ENCODE measurements at places on chromosomes 12 and 14. TPM values are rescaled to one million over a fixed set of nuclear protein-coding genes. Genes with fewer than 3 reads are reported as not detected.
A peak's percentile ranks its signal among the peaks of the same experiment; 100 is the strongest.

GRCh38 chr12:7784701-7785100 lies 4.5 kb upstream of the NANOG start:
- H3K27me3 ChIP-seq = peaks cover 18% of the 10 kb centered on the region
- H3K4me1 ChIP-seq = no peaks in the 10 kb centered on the region
- H3K36me3 ChIP-seq = no peaks in the 10 kb centered on the region
- no peak overlapping the region for H3K27ac ChIP-seq
- no peak for DNase-seq
- H3K4me3 ChIP-seq = no peak overlapping the region

GRCh38 chr14:90791486-90791885 lies 24.7 kb downstream of the TTC7B start:
- no peak for DNase-seq
- H3K27ac ChIP-seq = no peak overlapping the region

GRCh38 chr14:105166571-105167302 lies 1.8 kb downstream of the JAG2 start:
- peaks cover 79% of the 10 kb centered on the region for H3K4me1 ChIP-seq
- no peaks in the 10 kb centered on the region for H3K36me3 ChIP-seq
- no peak for DNase-seq
- H3K27me3 ChIP-seq = no peaks in the 10 kb centered on the region
- H3K27ac ChIP-seq = peak overlapping the region; percentile 58

DNA sequence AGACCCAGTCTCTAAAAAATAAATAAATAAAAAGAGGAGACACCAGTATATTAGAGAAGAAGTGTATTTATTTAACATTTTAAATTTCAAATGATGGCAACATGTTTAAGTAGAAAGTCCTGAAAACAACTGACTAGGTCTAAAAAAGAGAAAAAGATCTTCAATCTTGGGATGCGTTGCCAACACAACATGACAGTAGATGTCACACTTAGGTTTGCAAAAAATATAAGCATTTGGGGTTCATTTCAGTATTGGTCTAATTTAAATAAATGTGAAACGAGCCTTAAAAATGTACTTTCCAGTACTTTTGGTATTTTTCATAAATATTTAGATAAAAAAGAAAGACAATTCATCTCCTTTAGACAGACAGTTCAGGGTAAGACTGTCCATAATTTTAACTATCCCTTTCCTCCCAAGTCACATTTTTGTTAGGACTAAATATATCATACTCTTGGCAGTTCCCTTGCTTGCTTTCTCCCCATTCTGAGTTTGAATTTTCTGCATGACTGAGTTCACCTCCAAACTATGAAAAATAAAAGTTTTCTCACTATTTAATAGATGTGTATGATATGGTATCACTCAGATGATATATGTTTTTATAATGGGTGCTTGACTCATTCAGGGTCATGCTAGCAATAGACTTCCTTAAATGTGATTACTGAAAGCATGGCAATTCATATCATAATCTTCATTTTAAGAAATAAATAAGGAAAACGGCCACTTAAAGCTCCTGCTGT lies 4.3 kb downstream of the C14orf93 start:
- H3K4me1 ChIP-seq = peaks cover 4% of the 10 kb centered on the region
- H3K27me3 ChIP-seq = no peaks in the 10 kb centered on the region
- H3K36me3 ChIP-seq = no peaks in the 10 kb centered on the region
- H3K27ac ChIP-seq = no peak overlapping the region

- H3K4me1 ChIP-seq = no peaks in the 10 kb centered on the region
- no peak overlapping the region for H3K4me3 ChIP-seq
- DNase-seq = no peak
- no peaks in the 10 kb centered on the region for H3K27me3 ChIP-seq
- H3K36me3 ChIP-seq = peaks cover 15% of the 10 kb centered on the region
These were observed 14.8 kb downstream of the DDX54 start for GRCh38 chr12:113170457-113170856.

DNA sequence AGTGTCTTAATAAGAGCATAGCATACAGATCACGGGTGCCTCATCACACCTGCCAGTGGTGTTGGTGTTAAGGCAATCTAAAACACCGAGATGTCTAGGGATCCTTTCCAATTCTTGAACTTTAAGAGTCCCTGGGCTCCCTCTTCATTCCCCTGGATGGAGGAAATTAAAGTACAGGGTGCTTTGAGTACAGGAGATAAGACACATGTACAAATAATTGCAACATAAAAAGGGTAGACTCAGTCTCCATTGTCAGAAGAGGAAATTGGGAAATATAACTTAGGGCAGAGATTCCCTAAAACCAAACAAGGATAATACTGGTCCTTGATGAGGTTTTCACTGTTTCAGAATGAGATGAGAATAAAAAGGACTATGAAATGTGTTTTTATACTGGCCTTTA lies 34.9 kb downstream of the SCFD1 start:
- peaks cover 82% of the 10 kb centered on the region for H3K36me3 ChIP-seq
- H3K27me3 ChIP-seq = no peaks in the 10 kb centered on the region
- DNase-seq = no peak
- H3K27ac ChIP-seq = no peak overlapping the region
- H3K4me3 ChIP-seq = no peak overlapping the region
- no peaks in the 10 kb centered on the region for H3K4me1 ChIP-seq

DNA sequence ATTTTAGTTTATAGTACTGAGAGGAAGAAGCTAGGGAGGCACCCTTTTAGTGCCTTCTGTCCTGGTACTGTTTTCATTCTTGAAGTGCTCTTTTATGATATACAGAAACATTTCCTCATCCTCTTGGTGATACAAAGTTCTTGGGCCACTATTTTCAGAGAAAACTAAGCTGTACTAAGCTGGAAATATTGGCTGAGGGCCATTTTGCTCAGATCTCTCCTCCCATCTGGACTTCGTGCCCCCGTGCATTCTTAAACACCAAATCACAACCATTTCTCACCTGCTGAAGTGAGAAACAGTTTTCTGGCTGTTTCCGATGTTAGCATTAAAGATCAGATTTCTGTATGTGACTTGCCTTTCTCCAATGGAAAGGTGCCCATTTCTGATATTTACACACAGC lies 158.9 kb downstream of the FBXL14 start:
- no peaks in the 10 kb centered on the region for H3K36me3 ChIP-seq
- H3K27me3 ChIP-seq = no peaks in the 10 kb centered on the region
- peaks cover 11% of the 10 kb centered on the region for H3K4me1 ChIP-seq

GRCh38 chr12:132881818-132882217 lies 5.6 kb downstream of the CHFR start:
- peaks cover 7% of the 10 kb centered on the region for H3K4me1 ChIP-seq
- H3K36me3 ChIP-seq = peaks cover 37% of the 10 kb centered on the region
- H3K27ac ChIP-seq = no peak overlapping the region
- H3K4me3 ChIP-seq = no peak overlapping the region

GRCh38 chr14:105857220-105857825 lies 330.9 kb downstream of the TMEM121 start:
- no peak overlapping the region for H3K27ac ChIP-seq
- no peaks in the 10 kb centered on the region for H3K27me3 ChIP-seq
- H3K4me3 ChIP-seq = no peak overlapping the region
- no peak for DNase-seq
- no peaks in the 10 kb centered on the region for H3K4me1 ChIP-seq
- no peaks in the 10 kb centered on the region for H3K36me3 ChIP-seq

DNA sequence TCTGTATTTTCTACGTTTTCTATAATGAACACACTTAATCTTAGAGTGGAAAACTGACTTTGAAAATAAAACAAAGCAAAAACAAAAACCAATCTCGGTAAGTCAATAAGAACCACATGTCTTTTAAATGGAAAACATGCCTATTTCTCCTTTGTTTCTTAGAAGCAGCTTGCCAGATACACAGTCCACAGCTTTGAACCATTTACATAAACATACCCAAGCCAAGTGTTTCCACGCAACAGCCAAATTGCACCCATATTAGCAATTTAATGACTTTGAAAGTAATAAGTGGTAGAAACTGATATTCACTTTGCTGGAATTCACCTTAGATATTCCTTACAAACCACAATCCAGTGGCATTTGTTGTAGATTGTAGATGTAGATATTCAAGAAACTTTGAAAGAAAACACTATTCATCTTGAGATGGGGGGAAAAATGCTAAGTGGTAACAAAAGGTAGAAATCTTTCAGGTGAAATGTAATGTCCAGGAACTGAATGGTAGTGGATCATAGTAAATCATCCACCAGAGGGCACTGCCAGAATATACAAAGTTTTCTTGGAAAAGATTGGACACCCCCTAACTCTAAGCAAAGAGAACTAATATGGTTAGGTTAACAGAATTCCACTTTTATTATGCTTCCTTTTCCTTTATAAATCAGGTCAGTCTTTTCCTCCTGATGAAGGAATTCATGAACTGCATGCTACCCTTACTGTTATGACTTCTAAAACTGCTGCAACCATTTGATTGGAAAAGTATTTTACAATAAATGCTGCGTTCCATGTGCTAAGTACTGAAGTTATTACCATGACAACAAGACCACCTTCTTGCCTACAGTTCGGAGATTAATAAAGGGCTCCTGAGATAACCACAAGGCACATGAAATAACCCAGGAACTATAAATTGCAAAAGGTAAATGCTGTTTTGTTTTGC lies 69.8 kb downstream of the RERG start:
- no peak overlapping the region for H3K4me3 ChIP-seq
- H3K27me3 ChIP-seq = no peaks in the 10 kb centered on the region
- DNase-seq = peak; percentile 32
- no peaks in the 10 kb centered on the region for H3K36me3 ChIP-seq
- no peak overlapping the region for H3K27ac ChIP-seq

DNA sequence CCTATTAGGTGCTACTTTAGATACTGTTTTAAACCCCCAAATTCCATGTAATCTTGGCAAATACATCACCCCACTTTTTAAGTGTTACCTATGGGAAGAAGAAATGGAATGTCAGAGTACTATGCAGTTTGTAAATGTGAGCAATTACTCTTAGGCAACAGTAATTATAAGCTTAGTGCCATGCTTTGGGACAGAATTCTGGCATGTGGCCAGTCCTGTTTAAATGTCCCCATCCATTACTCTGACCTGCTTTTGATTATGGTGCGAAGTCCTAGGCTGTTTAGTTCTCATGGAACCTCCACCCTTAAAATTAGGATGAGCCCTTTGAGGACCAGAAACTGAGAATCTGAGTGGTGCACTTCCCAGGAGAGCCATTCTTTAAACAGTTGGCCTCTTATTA lies 321.4 kb upstream of the RGS6 start:
- H3K4me1 ChIP-seq = no peaks in the 10 kb centered on the region
- no peak overlapping the region for H3K4me3 ChIP-seq
- no peaks in the 10 kb centered on the region for H3K27me3 ChIP-seq
- H3K36me3 ChIP-seq = no peaks in the 10 kb centered on the region
- no peak for DNase-seq

DNA sequence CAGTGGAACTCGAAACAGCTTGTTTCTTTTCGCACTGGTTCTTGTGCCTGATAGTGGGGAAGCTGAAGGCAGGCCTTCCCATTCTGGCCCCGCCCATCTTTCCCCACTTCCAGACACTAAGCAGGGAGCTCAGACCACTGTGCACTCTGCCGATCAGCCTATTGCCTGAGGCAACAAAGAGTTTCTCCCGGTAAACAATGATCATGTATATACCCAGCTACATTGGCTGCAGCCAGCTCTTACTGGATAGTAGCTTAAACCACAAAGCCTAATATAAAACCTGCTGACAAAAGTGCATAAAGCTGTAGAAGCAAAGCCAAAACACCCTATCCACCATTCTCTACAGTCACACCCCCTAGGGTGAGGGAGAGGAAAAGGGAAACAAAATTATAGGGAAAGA lies 24.7 kb upstream of the GLIPR1 start:
- no peak overlapping the region for H3K4me3 ChIP-seq
- H3K27me3 ChIP-seq = no peaks in the 10 kb centered on the region
- no peak overlapping the region for H3K27ac ChIP-seq
- no peaks in the 10 kb centered on the region for H3K36me3 ChIP-seq

GRCh38 chr12:70319605-70320004 lies 46.5 kb upstream of the KCNMB4 start:
- no peaks in the 10 kb centered on the region for H3K36me3 ChIP-seq
- H3K4me3 ChIP-seq = no peak overlapping the region
- no peaks in the 10 kb centered on the region for H3K4me1 ChIP-seq
- no peak for DNase-seq
- H3K27me3 ChIP-seq = no peaks in the 10 kb centered on the region
- no peak overlapping the region for H3K27ac ChIP-seq

- H3K36me3 ChIP-seq = no peaks in the 10 kb centered on the region
- H3K4me1 ChIP-seq = no peaks in the 10 kb centered on the region
- DNase-seq = no peak
These were observed 223.6 kb upstream of the TMPO start for GRCh38 chr12:98291828-98292227.

GRCh38 chr14:21258889-21259787 lies 10.1 kb downstream of the HNRNPC start:
- no peak overlapping the region for H3K27ac ChIP-seq
- H3K4me1 ChIP-seq = peaks cover 79% of the 10 kb centered on the region
- H3K36me3 ChIP-seq = no peaks in the 10 kb centered on the region

DNA sequence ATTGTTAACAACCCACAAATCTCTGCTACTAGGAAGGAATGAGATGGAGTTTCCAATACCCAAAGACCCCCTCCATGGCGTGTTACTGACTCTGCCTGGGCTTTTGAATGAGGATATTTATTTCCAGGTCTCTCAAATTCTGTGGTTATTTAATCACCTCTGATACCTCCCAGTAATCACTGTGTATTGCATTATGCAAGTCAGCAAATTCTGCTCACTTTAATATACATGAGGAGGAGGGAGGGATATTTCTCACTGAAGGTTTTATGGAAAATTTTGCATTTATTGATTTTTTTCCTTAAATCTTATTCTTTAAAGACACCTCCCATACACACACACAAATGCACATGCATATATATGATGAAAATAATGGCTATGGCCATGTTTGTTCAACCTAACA lies 962.9 kb downstream of the VRK1 start:
- H3K36me3 ChIP-seq = no peaks in the 10 kb centered on the region
- no peak for DNase-seq
- H3K4me3 ChIP-seq = no peak overlapping the region

DNA sequence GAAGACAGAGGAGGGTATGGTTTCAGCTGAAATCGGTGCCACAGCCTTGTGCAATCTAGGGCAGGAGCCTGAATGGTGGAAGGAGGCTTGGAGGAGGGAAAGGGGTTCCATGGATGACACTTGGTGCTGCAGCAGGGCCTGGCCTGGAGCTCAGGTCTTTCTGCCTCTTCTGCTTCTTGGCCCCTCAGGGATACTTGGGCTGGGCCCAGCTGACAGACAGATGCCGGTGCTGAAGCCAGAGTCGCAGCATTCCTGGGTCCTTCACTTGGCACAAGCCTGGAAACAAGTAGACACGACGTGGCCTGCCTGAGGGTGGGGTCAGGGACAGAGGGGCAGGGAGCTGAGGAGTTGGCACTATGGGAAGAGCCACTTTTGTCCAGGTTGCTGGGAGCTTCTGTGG lies 4.4 kb upstream of the PLEKHD1 start:
- H3K4me3 ChIP-seq = no peak overlapping the region
- DNase-seq = no peak
- H3K27me3 ChIP-seq = peaks cover 21% of the 10 kb centered on the region
- H3K36me3 ChIP-seq = no peaks in the 10 kb centered on the region

GRCh38 chr14:63909984-63910383 lies 57.2 kb downstream of the SYNE2 start:
- no peak for DNase-seq
- H3K27me3 ChIP-seq = no peaks in the 10 kb centered on the region
- no peak overlapping the region for H3K4me3 ChIP-seq
- no peaks in the 10 kb centered on the region for H3K36me3 ChIP-seq

The KRT6A gene
- total RNA-seq = not detected

The LHX5 gene
- total RNA-seq = not detected

The KRT81 gene
- total RNA-seq = not detected

The CCDC88C gene
- total RNA-seq = 3.8 TPM

The CNTN1 gene
- total RNA-seq = 0.24 TPM

The MTRFR gene
- 11.9 TPM for total RNA-seq

The CIT gene
- 1.7 TPM for total RNA-seq

The LYZ gene
- 9.8 TPM for total RNA-seq

The WNT1 gene
- not detected for total RNA-seq

All from heart right ventricle (tissue), 16 donors.